GM10248 (cell line): ENCODE measurements at places on chromosomes 13 and 19.

- DNase-seq: no peak
These were observed 19.7 kb downstream of the ELF1 start for GRCh38 chr13:40999416-40999815.

DNA sequence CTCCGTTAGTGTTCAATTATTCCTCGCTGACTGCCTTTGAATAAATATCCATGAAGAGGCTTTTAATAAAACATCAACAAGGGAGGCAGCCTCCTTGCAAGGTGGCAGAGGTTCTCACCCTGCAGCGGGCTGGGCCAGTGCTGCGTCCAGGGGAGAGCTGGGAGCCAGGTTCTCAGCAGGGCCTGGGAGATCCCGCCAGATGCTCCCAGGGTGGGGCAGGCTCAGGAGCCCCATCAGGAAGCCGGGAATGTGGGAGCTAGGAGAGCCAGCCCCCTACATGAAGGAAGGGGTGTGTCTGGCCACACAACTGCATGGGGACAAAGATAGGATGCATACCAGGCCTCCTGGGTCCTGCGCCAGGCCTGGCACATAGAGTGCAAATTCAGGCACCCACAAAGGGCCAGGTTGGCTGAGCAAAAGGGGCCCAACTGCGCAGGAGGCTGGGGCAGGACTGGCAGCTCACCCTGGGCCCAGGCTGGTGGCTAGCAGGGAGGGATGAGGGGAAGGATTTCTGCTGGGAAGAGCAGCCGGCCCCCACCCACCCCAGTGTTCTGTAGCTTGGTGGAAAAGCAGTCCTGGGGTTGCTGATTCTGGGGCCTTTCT, 22.8 kb downstream of the VSTM2B start:
- no peak for DNase-seq

DNA sequence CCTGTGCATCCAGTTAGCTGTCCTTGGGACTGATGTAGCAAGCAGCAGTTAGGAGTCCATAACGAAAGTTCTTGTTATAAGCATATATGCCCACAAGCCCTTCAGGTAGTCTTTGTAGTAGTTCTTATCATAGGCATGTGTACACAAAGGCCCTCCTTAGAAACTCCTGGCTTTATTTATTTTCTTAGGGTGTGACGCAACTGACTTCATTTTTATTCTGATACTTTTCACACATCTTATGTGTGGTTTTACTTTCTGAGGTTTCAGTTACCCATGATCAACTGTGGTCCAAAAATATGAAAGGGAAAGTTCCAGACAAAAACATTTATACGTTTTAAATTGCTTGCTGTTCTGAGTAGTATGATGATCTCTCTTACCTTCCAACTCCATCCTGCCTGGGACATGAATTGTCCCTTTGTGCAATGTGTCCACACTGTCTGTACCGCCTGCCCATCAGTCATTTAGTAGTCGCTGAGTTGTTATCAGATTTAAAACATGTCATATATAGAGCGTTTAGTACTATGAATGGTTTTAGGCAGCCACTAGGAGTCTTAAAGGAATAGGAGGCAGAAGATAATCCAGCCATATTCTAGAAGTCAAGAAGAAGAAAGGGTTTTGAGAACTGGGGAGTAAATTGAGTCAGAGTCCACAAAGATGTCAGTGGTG, 19.4 kb downstream of the GPC5 start:
- no peak for DNase-seq

DNA sequence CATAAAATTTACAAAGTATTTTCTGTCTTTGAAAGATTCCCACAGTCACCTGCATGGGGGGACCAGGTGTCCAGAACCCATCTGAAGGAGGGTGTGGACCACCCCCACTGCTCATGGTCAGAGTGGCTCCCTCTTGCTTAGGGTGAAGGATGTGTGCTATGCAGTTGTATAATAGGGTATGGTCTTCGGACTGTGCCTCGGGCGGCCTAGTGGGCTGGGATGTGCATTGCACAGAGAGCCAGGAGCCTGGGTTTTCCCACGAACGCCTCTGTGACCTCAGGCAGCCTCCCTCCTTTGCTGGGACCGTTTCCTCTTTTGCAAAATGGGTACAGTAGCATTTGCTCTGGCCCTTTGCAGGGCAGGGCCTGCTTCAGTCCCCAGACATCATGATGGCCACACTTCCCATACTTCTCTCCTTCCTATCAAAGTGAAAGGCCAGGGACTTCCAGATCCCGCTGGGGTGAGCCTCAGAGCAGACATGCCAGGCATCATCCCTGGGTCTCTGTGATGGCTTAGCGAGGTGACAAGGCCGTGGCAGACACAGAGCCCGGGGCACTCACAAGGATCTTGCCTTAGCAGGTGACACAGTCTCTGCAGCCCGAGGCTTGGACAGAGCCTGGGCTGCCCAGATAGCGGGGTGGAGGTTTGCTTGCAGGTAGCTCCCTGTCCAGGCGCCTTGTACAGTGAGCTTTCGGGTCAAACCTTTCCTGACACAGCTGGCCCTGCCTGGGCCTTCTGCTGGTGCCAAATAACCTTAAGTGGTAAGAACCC, 59.4 kb upstream of the ZNF536 start:
- DNase-seq: no peak

DNA sequence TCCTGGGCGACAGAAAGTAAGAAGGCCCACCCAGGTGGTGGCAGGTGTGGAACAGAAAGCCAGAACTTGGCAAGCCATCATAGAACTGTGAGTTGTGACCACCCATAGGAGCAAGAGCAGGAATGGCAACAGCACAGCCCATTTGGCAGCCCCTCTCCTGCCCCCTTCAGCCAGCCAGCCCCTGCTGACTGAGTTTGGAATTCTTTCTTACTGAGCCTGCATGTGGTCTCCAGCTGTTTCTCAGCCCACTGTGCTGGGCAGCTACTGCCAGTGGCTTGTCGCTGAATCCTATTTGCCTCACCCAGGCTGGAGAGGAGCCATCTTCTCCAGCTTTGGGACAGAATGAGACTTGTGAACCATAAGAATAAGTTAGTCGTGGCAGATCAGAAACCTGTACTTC, 28.3 kb downstream of the CNMD start:
- DNase-seq: no peak

DNA sequence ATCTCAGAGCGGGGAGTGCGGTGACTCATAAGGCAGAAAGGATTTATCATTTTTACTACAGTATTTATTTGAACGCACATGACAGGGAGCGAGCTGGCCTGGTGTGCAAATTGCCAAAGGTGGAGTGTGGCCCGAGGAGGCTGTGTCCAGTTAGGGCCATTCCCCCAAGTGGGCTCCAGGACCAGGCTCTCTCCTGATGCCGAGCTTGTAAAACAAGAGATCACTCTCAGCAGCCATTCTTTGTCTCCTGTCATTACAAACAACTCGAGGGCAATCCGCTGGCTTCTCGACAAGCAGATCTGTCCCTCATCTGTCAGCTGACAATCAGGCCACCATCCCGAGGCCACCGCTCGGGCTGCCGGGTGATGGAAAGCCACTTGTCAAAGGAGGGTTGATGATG, 418.9 kb downstream of the ZNF536 start:
- no peak for DNase-seq

- DNase-seq: no peak
These were observed 16.2 kb upstream of the NFIC start for GRCh38 chr19:3350014-3350663.

DNA sequence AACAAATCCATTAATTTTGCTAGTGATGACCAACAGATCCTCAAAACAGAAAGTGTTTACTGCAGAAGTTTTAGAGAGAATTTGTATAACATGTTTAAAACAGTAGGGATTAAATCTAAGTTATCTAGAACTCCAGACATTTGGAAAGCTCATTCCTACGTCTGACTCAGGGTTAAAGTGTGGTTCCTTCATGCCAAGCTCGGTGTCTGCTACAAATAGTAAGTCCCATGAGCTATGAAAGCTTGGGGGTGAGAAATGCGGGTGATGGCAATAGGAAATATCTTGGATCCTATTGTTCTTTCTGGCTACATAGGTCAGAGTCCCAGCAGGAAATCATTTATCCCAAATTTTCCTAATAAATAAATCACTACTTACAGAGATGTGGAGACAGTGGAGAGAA, 867.1 kb downstream of the UQCRFS1 start:
- no peak for DNase-seq

DNA sequence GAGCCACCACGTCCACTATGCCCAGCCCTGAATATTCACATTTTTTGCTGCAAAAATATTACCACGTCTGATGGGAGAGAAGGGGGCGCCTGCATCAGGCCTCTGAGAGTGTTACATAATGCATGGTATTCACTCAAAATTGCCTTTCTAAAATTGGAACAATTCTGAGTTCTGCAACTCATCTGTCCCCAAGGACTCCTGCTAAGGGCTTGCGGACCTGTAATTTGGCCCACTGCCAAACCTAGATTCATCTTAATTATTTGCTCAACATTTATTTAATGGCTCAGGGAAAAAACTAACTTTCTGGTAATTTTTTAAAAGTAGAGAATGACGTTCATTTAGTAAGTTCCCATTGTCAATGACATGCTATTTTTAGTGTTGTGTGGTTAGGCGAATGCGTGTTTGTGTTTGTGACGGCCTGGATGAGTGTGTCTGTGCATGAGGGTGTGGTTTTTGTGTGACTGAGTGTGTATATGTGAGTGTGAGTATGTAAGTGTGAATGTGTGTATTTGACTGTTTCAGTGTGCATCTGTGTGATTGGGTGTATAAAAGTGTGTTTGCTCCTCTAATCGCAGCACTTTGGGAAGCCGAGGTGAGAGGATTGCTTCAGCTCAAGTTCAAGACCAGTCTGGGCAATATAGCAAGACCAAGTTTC, 8.8 kb downstream of the INAFM1 start:
- no peak for DNase-seq

- no peak for DNase-seq
These were observed 29.5 kb downstream of the CRTC1 start for GRCh38 chr19:18712981-18713380.

DNA sequence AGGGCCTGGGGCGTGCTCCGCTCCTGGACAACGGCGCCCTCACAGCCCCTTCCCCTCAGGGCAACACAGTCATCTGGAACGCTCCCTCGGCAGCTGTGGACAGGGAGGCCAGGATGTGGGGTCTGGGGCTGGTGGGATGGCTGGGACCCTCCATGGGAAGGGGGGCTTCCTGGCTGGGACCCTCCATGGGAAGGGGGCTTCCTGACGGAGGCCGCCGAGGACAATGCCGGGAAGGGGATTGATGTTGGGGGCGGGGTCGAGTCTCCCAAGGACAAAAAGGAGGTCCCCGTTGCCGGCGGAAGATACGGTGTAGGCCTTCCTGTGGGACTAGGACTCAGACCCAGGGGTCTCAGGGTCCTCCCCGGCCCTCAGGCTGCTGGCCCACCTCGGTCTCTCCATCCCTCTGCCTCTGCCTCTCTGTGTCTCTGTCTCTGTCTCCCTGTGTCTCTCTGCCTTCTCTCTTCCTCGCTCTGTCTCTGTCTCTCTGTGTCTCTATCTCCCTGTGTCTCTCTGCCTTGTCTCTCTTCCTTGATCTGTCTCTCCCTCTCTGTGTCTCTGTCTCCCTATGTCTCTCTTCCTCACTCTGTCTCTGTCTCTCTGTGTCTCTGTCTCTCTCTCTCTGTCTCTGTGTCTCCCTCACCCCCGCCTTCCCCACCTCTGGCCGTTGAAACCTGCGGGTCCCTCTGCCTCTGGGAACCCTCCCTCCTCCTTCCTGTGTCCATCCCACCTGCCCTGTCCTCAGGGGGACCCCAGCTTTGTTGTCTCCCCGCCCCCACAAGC, 2.7 kb upstream of the MADCAM1 start:
- DNase-seq: no peak

DNA sequence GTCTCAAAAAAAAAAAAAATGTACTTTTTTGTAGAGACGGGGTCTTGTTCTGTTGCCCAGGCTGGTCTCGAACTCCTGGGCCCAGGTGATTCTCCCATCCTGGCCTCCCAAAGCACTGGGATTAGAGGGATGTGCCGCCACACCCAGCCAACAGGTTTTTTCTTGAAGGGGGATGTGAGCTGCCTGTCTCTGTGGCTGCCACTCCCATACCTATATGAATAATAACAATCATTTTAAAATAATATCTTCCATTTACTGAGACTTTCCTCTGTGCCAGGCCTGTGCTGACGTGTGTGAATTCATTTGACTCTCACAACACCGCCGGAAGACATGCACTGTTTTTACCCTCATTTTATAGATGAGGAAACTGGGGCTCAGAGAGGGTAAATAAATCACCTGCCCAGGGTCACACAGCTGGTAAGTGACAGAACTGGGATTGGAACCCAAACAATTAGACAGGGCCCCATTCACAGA, 7.2 kb upstream of the BCL3 start:
- DNase-seq: no peak

- DNase-seq: no peak
These were observed 8.2 kb upstream of the HSD17B14 start for GRCh38 chr19:48844472-48844871.

DNA sequence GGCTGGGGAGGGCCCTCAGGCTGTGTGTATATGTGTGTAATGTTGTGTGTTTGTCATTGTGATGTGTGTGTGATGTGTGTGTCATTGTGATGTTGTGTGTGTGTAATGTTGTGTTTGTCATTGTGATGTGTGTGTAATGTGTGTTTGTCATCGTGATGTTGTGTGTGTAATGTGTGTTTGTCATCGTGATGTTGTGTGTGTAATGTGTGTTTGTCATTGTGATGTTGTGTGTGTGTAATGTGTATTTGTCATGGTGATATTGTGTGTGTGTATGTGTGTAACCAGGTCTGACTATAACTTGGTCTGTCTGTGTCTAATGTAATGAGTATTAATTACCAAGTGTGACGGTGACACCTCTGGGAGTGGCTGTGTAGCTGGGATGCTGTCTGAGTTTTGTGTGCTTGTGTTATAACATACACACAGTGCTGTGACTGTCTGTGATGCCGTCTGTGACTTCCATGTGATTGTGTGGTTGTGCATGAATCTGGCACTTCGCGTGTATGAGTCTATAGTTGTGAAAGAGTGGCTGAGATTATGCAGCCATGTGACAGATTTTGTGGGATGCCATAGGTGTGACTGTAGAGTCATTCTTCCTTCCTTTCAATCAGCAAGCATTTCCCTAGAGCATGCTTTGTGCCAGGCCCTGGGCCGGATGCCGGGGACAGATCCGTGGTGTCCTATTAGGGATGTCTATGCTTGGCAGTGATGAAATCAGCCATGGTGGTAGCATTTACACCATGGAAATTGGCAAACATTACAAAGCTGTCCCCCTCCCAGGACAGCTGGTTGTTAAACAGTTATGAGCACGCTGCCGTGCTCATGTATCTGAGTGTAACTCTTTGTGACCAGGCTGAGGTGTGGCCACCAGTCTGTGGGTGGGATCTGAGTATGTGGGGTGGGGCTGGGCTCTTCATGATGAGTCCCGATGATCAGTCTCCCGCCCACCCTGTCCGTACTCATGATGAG, 6.4 kb downstream of the TNFSF14 start:
- DNase-seq: no peak

- DNase-seq: no peak
These were observed 21.6 kb downstream of the CPAMD8 start for GRCh38 chr19:17005000-17005399.

GRCh38 chr13:53136554-53137215, 108.1 kb downstream of the OLFM4 start:
- no peak for DNase-seq

- DNase-seq: no peak
These were observed 125.8 kb upstream of the PCDH9 start for GRCh38 chr13:67355812-67356476.

DNA sequence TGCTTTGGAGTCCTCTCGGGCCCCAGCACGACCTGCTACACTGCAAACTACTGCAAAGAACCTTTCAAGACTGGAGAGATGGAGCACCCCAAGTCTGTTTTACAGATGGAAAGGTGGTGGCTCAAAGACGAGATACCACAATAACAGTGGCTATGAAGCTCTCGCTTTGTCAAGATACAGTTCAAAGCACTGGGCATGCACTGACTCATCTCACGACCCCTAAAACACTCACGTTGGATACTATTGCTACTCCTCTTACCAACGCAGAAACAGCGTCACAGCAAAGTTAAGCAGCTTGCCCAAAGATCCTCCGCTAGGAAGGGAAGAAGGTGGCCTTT, 24.0 kb upstream of the LAIR1 start:
- DNase-seq: no peak

GRCh38 chr13:21668732-21669275, 2.1 kb upstream of the FGF9 start:
- no peak for DNase-seq
